ENCODE measurements at places on chromosomes 5 and 9.
A peak's percentile ranks its signal among the peaks of the same experiment; 100 is the strongest.

DNA sequence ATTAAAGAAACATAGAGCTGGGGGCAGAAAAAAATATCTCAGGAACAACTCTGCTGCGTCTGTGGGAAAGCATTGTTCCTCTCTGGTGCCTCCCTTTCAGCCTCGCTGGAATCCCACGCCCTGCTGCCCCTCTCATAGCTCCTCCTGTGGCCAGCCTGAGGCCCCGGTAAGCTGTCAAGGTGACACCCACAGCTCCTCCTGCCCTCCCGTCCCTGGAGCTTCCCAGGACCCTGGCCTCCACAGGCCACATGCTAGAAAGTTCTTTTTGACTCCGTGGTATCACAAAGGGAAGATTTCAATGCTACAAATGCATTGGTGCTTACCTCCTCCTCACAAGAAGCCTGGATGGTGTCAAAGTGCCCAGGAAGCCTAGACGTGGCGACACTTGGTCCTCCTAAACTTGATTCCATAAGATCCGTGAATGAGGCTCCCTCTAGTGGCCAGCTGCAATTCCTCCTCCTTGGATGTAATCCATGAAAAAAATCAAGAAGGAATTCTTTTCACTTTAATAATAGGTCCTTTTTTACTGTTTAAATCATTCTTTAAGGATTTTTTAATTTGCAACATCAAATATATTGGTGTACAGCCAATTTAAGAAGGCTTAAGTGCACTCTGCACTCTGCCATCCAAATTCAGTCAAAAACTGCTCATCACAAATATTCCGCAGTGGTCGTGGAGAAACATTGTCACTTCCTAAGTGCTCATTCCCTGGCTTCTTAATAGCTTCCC, 104.9 kb downstream of the CFAP90 start:
- DNase-seq, result peak; percentile 11

GRCh38 chr5:73153513-73153912, 19.5 kb upstream of the TMEM174 start:
- no peak for DNase-seq

GRCh38 chr9:89778100-89779090, 173.6 kb downstream of the GADD45G start:
- DNase-seq, result no peak

GRCh38 chr9:137371521-137371941, 51.4 kb downstream of the EXD3 start:
- DNase-seq, result no peak

DNA sequence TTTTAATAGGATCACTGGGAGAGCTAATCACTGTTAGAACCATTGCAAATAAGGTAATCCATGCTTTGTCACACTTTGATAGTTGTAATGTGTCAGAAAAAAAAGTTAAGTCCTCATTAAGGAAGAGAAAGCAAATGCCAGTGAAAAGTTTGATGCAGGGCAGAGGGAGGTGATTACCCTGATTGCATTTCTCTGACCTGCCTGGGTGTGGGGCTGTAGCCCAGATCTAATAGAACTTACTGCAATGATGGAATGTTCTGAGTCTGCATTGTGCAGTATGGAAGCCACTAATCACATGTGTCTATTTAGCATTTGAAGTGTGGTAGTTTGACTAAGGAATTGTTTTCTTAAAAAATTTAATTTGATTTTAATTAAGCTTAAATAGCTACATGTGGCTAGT, 202.7 kb downstream of the ATP10B start:
- no peak for DNase-seq

GRCh38 chr9:98248737-98249474, 6.5 kb downstream of the TBC1D2 start:
- no peak for DNase-seq

Data from activated CD8-positive, alpha-beta memory T cell treated with anti-CD3 and anti-CD28 coated beads for 1 hour (primary cell).